ENCODE measurements at places on chromosomes 2 and 18.

- DNase-seq = peak; percentile 73
Observed at GRCh38 chr2:29309090-29310029, 194.1 kb downstream of the CLIP4 start.

DNA sequence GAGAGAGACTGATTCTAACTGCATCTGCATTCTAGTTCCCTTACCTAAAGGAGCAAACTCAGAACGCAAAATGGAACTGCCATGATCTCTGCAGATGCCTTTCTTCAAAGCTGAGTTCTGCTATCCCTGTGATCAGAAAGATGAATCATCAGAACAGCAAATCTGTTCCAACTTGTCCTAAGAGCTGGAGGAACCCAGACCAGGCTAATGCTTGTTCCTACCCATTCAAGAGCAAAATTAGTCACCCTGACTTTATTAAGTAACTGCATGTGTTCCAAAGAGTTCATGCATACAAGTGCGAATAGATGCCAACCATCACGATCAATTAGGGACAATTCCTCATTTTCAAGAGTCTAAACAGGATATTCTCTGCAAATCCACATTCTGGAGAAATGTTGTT lies 46.5 kb downstream of the MBP start:
- DNase-seq = peak; percentile 68

DNA sequence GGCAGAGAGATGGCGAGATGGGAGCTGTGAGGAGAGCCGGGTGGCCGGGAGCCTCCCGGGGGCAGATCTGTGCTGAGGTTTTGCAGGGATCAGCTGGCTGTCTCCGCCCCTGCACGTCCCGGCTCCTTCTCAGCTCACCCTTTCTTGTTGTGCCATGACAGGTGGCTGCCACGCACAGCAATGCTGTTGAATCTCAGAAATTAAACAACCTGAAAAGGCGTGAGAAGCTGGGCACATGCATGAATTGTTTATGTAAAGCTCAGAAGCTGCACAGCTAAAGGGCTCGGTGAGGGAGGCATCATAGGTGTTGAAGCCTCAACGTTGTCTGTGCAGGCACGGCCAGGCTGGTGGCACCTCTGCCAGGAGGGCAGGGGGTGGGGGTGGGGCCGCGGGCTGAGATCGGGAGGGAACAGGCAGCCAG lies 858 bp upstream of the RTP5 start:
- no peak for DNase-seq

- peak; percentile 75 for DNase-seq
Observed at GRCh38 chr2:65231892-65232477, 4.4 kb downstream of the ACTR2 start.

DNA sequence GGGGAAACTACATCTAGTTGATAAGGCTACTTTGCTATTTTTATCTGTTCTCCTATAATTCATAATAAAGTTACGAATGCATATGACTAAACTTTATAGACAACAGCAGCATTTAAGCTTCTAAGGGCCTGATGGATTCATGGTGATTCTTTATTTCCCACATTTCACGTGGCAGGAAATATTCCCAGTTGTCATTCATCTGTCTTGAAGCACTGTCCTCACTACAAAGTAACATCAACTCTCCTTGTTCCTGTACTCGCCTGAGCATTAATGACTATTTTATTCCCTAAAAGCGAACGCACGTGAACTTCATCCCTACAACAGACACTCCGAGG lies 2.6 kb downstream of the SATB2 start:
- no peak for DNase-seq

- DNase-seq = no peak
Observed at GRCh38 chr2:152453129-152453911, 118.3 kb downstream of the FMNL2 start.

GRCh38 chr18:29874519-29875098 lies 1167.9 kb downstream of the DSC3 start:
- DNase-seq = peak; percentile 35

GRCh38 chr2:223270548-223270947 lies 218.6 kb downstream of the KCNE4 start:
- no peak for DNase-seq

- no peak for DNase-seq
Observed at GRCh38 chr2:183232161-183232865, 108.1 kb downstream of the NUP35 start.

GRCh38 chr2:25341753-25342371 lies at the start of gene DNMT3A:
Gene DNMT3A, minus strand, starts transcription at chr2:25341925. Its CDS starts 27,941 bp downstream, at chr2:25313984.
- DNase-seq = peak; percentile 66

GRCh38 chr2:84713441-84713840 lies 167.4 kb downstream of the TRABD2A start:
- DNase-seq = no peak

DNA sequence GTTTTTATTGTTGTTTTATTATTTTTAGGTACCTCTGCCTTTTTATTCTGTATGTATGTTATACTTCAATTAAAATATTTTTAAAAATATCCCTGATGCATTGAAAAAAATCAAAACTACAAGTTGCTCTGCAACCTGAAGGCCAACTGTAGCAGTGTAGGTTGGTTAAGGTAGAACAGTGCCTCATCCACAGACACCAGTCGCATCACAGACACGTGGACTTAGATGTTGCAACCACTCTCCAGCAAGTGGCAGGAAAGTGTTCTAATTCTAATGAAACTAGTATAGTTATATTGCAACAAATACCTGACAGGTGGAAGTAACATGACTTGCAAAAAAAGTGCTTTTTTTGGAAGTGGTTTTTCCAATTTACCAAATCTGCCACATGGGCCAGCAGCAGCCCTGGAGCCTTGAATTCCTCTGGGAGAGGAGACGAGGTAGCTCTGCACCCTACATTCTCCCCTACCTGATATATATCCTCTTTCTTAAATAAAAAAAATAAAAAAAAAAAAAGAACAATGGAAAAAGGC lies 28.4 kb upstream of the SLC3A1 start:
- no peak for DNase-seq
